Left kidney (tissue), 8 donors: ENCODE measurements at places on chromosomes 2 and 18.

DNA sequence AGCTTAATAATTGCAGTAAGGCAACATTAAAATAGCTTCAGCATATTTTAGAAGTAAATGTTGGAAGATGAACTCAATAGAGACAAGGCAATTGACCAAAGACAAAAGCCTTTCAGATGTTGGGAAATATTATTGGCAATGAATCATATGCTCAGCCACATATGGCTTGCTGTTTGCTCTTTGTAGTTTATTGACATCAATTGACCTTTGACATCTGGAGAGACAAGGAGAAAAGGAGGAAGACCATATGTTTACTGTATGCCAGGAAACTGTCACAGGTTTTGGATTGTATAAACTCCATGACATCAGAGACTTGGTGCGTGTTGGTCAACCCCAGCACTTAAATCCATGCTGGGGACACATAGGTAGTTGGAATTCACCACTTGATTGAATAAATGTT is 60.6 kb upstream of the SLC16A14 start:
- no peak for DNase-seq

DNA sequence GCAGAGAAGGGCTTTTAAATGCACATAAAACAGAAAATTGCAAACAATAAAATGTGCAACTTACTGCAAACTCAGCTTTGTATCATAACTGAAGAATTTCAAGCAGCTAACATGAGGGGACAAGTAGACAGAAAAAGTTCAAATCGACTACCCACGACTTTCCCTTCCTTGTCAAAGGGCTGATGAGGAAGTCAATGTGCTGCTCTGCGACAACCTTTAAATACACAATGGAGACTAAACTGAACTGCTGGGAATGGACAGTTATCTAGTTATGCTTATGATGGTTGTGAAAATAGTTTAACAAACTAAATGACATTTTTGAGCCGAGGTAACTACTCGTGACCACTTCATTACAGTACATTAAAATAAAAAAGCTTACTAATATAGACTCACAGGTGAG is 84.1 kb downstream of the INO80D start:
- DNase-seq = no peak

DNA sequence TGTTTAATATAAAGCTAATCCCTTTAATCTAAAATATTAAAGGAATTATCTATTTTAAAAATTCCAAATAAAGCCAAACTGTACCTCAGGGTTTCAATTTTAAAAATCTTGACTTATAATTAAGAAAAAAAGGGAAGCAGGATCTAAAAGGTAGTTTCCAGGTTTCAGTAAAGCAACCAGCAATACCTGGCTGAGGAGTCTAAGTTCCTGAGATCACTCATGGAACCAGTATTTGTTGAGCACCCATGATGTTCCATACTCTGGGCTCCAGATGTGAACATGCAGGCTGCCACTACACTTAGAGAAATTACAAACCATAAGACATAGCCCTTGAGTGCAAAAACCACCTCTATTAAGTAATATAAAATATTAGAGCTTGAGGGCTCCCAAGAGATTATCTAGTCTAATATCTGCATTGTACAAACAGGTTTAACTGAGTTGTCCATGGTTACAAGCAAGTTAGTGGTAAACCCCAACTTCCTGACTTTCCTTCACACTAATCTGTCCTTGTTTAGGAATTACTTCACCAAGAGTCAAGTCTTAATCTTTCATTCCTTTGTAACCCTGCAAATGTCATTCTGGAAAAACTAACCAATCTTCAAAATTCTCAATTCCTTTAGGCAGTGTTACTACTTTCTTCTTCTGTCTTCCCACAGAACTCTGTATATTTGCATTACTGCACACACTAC is 49.2 kb downstream of the CLASP1 start:
- DNase-seq = no peak

GRCh38 chr2:74498500-74499266 is 720 bp downstream of the LBX2 start:
- no peak for DNase-seq

DNA sequence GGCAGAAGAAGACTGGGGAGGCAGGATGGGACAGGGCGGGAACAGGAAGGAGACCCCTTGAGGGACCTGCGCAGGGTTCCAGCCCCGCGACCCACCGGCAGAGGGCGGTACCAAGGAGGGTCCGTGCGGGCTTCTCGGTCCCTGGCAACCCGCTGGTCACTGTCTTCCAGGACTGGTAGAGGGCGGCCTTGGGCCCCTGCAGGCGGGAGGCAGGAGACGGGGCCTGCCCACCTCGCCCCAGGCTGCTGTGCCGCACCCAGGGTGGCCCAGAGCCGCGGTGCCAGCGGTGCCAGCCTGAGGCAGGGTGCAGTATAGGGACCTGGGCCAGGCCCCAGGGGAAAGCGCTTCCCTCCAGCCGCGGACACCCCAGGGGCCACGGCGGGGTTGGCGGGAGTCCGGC is 34.5 kb downstream of the NEURL3 start:
- peak; percentile 43 for DNase-seq

DNA sequence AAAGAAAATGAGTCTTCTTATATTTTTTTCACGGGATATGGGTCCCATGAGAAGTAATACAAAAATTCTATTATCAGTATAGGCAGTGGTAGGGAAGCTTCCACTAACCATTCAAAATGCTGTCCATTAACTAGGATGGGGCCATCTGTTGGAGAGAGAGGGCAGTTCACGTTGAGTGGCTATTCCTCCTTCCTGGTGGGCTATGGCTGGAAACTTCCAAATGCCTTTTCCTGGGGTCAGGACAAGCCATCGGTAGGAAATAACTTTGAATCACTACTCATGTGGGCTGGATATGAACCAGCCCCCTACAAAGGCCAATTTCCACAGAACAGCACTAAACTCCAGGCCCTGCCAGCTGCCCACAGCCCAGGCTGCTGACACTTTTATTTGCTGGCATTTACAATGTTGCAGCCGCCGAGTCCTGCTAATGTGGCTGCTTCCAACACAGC is 156.1 kb upstream of the HNRNPA3 start:
- no peak for DNase-seq

DNA sequence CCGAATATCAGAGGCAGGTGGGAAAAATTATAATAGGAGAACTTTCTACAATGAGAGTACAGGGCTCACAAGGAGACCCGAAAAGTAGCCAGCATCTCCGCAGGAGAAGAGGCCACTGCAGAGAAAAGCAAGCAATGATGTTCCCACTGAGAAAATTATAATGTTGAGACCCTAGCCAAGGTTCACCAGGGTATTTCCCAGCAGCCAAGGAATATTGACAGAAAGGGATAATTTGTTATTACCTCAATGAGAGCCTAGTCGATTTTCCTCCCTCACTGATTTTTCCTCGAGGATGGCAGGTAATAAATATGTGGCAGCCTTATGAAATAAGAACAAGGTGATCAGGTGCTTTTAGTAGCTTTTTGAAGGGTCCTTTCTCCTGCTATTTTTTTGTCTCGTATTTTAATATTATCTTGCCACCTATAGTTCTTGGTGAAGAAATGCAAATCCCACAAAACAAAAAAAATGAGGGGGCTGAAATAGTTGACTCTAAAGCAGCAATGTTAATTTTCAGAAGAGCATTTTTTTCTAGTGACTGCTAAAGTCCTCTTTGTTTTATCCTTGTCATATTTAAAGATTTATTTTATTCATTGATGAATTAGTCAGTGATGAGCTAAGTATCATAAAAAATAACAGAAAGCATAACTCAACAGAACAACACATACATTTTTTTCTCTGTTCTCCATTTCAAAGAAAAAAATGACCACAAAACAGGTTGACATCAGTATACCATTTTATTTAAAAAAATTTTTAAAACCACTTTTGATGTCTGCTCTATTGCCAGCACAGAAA is 215.4 kb downstream of the KCNE4 start:
- no peak for DNase-seq

GRCh38 chr2:4012197-4012596 is 308.8 kb downstream of the DCDC2C start:
- no peak for DNase-seq

- no peak for DNase-seq
Measured at GRCh38 chr2:132936791-132937190, 266.8 kb upstream of the LYPD1 start.

DNA sequence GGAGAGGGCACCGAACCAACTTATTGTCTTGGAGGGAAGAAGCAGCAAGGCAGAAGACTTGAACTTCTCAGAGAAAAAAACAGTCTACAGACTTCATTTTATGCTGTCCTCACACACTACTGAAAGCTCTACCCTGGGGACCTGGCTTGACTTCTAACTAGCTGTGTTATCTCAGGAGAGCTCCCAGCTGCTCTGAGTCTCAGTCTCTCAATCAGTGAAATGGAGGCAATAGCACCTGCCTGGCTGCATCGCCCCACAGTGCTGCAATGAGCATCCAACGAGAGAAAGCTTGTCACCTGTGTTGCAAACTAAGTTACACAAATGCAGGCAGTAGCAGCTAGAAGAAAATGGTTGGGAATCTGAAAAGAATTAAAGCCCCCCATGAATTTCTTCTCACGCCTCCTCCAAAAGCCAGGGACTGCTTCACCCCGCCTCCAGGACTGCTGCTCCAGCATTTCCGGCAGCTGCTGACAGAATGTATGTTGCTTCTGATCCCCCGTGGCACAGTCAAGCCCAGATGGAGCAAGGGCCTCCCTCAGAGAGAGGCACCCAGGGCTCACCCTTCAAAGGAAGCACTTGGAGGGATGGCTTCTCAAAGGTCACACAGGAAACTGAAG is 116.3 kb downstream of the BCL11A start:
- DNase-seq = no peak

GRCh38 chr18:63220903-63221302 is 98.7 kb downstream of the BCL2 start:
- DNase-seq = no peak

DNA sequence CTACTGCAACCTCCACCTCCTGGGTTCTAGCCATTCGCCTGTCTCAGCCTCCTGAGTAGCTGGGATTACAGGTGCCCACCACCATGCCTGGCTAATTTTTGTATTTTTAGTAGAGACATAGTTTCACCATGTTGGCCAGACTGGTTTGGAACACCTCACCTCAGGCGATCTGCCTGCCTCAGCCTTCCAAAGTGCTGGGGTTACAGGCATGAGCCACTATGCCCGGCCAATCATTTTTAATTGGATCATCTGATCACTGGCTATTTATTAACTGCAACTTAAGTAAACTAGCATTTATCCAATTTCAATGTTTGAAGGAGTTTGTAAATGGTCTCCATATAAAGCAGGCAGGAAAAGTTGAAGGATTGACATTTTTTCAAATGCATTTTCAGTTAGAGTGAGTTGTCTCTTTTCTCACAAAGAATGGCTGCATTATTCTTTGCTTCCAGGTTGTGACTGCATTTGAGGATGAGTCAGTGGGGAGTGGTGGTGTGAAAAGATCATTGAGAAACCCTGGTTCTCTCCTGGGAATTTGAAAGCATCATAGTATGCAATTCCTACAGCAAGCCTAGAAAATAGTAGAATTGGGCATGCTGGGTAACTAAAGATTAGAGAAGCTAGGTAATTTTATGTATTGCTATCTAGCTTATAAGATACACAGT is 431.1 kb upstream of the ZEB2 start:
- DNase-seq = no peak

GRCh38 chr2:136437461-136437860 is 319.5 kb upstream of the CXCR4 start:
- DNase-seq = no peak

GRCh38 chr2:40095000-40095399 is 315.9 kb upstream of the THUMPD2 start:
- no peak for DNase-seq

DNA sequence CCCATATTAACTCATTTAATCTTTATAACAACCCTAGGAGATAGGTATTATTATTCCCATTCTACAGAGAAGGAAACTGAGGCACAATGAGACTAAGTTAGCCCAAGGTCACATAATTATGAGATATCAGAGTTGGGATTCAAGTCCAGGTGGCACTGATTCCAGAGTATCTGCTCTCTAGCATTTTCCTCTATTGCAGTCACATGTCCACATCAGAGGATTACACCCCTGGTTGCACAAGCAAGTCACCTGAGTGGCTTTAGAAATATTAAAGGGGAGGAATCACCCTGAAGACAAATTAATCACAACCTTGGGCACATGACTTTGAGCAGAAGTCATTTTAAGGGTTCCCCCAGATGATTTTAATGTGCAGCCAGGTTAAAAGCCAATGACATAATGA is 23.8 kb downstream of the SRD5A2 start:
- no peak for DNase-seq

DNA sequence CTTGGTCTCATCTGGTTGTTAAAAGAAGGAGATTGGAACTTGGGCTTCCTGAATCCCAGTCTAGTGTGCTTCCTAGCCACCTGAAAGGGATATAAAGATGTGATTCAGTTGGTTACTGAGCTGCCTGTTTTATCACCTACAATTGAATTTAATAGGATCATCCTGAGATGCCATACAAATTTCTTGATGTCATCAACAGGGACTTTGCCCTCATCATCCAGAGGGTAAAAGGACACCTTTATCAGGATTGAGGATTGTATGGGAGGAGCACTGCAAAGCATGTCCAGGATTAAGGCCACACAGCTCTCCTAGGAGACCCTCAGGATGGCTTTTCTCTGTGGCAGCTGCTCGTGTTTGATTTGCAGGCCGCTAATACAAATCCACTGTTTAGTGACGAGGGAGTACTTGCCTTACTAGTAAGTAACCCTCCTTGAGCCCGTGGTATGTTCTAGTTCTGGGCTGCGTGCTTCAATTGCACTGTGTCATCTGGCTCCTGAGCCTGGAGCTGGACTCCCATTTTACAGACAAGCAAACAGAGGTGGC is 28.6 kb downstream of the SH3RF3 start:
- no peak for DNase-seq

DNA sequence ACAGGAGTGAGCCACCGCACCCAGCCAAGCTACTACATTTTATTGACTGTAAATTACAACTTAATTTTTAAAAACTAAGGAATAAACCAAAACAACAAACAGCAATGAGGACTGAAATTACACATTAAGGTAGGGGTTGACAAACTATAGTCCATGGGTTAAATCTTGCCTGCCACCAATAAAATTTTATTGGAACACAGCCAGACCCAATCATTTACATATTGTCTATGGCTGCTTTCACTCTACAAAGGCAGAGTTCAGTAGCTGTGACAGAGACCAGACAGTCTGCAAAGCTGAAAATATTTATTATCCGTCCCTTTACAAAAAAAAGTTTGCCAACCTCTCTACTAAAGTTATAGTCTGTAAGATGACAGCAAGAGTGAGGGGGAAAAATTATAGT is 24.3 kb upstream of the UGP2 start:
- no peak for DNase-seq
